Smooth muscle cell of trachea (primary cell): ENCODE measurements at places on chromosomes 1 and 21. TPM values are rescaled to one million over a fixed set of nuclear protein-coding genes. Genes with fewer than 3 reads are reported as not detected.

The FOXD3 gene
- total RNA-seq = not detected in 2 replicates

The NUP133 gene
- 42.2 and 54.6 TPM in 2 replicates for total RNA-seq

The KANK4 gene
- total RNA-seq = 0.15 TPM in 1 of 2 replicates, not detected in the other

The C1orf94 gene
- not detected in 2 replicates for total RNA-seq

The RORC gene
- total RNA-seq = under 0.01 and 0.15 TPM in 2 replicates

The HCRTR1 gene
- total RNA-seq = not detected in 2 replicates
